Stimulated activated naive CD8-positive, alpha-beta T cell treated with anti-CD3 and anti-CD28 coated beads, Interleukin-15, Interleukin-2, amounts not matched to agents 100 U/mL and 50 U/mL, for 24 hours (primary cell): ENCODE measurements at places on chromosomes 7 and 10.

- DNase-seq: no peak
Measured at GRCh38 chr7:145692237-145692950, 424.2 kb upstream of the CNTNAP2 start.

DNA sequence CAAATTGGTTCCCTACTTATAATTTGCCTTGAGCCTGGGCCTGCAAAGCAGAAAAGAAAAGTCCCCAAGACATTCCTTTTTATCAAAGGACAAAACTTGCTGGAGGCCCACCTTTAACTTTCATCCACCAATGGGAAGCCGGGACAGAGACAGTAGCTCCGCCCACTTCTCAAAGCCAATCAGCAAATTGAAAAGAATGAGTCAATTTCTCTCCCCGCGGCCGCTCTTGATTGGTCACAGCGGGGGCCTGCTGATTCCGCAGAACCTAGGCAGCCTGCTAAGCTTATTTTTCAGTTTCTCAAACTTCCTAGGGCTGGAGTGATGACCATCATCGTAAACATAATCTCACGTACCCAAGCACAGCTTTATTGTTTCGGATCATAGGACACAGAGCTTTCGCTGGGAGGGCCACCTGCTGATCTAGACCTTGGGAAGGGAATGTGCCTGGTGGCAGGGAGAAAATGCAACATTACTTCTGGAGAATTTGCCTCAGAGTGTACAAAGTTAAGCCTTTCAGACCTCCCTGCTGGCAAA is at the start of gene SLC13A4:
Gene SLC13A4, minus strand, starts transcription at position 51 of the 534 bp plus-strand sequence. CDS start 690 bp downstream, outside the sequence.
- DNase-seq: no peak

- no peak for DNase-seq
Measured at GRCh38 chr7:92622030-92622429, 31.8 kb upstream of the FAM133B start.

DNA sequence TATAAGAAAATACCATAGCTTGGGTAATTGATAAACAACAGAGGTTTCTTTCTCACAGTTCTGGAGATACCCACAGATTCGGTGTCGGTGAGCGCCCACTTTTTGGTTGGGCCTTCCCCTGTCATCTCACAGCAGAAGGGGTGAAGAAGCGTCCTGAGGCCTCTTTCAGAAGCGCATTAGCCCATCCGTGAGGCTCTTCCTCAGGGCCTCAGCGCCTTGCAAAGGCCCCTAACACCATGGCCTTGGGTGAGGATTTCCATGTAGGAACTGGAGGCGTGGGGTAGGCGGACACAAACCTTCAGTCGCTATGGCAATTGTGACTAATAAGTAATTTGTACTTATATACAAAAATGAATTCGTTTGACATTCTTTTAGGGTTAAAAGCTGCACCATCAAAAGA is 316.0 kb downstream of the PTPRN2 start:
- no peak for DNase-seq

- DNase-seq: peak; percentile 16
Measured at GRCh38 chr7:50832744-50833143, 50.0 kb upstream of the GRB10 start.

GRCh38 chr7:116271963-116272886 is 61.9 kb downstream of the TES start:
- DNase-seq: no peak

DNA sequence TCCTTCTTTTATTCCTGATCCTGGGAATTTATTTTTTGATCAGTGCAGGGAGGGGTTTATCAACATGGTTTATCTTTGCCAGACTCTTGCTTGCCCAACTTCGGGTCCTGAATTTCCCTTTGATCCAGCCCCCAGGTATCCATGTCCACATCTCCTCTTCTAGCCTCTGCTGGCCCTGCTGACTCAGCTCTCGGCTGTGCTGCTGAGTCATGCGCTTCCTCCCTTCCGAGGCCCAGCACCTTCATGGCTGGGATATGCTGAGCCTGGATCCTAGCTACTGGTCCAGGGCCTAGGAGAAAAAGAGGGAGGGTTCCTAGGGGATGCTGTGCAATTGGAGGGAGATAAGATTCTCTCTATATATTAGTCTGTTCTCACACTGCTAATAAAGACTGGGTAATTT is 380.7 kb upstream of the SHH start:
- no peak for DNase-seq

DNA sequence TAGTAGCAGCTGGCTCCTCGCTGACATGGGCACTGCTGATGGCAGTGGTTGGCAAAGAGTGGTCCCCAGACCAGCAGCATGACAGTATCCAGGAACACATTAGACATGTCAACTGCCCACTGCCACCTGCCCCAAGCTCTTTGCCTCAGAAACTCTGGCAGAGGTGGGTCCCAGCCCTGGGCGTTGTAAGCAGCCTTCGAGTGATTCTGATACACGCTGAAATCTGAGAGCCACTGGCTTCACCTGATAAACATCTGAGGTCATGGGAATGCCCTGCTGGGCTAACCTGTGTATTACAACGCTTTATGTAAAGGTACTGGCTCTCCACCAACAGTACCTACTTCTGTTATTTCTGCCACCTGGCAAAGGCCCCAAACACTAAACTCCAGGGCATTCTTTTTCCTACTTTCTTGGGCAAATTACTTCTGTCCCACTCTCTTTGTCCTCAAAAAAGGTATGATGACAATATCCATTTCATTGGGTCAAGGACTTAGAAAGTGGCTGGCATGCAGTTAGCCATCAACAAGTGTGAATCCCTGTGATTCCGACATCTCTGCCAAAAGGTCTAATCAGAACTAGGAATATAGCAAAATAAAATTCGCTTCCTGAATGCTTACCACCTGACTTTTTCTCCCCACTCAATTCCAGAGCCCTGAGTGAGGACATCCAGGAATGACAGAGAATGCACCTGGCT is 9.2 kb downstream of the SGMS1 start:
- no peak for DNase-seq

DNA sequence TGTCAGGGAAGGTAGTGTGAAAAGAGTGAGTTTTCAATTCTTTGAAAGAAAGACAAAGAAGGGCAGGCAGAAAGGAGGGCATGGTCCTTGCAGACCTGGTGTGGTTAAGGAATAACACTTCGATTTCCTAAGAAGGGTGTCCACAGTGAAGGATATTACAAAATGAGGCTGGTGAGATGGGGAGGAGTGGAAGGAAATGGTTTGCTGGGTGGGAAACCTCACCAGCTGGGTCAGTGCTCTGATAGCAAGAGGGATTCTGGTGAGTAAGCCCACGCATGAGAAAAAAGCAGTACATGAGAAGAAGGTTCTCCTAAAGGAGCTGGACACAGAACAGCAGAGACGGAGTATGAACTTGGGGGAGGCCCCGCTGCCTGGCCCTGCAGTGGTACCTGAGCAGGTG is 230.6 kb upstream of the PLXNA4 start:
- DNase-seq: no peak

DNA sequence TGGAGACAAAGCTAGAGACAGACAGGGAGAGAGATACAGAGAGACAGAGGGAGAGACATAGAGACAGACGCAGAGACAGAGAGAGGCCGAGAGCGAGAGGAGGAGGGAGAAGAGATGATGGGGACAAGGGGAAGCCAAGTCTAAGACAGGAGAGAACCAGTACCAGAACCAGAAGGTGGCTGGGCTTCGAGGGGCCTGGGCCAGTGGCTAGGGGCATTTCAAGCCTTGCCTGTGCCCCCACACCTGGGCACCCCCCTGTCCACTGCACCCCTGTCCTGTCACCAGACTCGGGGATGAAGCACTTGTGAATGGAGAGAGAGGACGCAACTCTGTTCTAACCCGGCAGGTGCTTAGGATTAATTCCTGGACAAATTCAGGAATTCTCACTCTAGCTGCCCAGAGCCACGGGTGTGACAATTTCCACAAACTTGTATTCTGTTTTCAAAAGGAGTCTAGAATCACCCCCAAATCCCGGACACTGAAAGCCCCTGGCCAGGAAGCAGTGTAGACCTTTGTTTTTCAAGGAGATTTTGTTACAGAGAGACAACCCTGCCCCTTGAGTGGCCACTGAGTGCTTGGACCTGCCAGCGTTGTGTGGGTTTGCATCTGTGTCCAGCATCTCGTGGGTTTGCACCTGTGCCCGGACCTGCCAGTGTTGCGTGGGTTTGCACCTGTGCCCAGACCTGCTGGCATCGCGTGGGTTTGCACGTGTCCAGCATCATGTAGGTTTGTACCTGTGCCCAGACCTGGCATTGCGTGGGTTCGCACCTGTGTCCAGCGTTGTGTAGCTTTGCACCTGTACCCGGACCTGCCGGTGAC is 157.3 kb downstream of the WDR37 start:
- no peak for DNase-seq

DNA sequence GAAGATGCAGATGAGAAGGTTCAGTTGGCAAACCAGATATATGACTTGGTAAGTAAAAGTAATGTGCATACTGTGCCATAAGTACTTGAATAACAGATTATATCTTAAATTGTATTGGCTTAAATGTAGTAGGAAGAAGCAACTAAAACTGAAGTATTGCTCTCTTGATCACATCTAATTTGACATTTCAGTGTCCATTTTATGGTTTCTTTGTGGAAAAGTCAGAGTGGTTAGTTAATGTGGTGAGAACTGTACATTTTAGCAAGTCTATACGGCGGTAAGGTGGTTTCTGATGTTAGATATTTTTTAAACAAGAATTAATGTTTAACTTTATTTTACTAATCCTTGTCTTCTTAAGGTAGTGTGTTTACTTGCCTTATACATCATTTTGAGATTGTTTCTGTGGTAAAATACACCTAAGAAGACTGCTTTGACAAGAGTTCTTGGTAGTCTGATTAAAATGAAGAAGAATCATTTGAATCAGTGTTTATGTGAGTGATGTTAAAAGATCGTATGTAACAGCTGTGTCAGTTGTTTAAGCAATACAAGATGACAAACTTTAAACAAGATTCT is 5.1 kb downstream of the ING3 start:
- no peak for DNase-seq

DNA sequence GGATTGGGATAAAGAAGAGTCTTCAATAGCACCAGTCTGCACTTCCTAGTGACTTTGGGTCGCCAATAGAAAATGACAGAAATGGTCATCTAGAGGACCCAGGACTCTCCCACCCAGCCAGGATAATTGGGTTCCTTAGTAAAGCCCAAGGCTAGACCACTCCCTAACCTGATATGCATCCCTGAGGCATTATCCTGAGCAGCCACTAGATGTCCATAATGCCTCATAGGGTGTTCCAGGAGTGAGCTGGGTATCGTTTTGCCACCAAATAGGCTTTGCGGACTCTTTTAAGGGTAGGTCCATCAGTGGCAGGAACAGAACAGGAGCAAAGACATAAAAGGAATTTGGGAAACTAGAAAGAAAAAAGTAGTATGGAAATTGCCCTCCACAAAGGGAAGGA is 4.5 kb upstream of the LRRC4 start:
- no peak for DNase-seq

DNA sequence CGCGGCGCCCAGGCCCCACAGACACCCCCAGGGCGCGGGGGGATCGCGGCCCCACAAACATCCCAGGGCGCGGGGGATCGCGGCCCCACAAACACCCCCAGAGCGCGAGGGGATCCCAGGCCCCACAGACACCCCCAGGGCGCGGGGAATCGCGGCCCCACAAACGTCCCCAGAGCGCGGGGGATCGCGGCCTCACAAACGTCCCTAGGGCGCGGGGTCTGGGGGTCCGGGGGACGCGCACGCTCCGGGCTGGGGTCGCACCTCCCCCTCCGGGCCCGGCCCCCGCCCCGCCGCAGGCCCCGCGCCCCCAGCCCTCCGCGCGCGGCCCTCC is 382 bp downstream of the DIP2C start:
- DNase-seq: no peak

DNA sequence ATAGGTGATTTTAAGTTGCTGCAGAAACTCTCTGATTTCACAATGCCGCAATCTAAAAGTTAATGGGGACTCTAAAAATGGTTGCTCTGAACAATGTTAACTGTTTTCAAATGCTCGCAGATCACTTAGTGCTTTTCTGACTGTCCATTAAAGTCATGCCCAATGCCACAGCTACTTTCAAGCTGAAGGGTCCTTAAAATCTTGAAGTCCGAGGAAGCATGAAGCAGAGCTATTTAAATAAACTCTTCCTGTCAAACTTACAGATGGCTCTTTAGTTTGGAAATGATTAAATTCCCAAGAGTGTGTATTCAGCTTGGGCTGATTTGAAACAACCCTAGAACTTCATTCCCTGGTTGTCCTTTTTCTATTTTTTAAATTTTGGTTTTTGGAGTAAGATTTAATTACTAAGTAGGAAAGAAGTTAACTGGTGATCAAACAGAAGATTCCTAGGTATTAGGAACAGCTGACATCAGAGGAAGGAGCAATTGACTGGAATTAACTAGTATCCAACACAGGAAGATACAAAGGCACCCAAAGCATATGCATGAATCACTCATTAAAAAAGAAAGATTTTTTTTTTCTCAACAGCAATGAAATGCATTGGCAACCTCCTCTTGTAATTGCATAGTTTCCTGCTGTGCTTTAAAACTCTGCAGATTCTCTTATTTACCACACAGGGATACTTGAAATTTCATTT is 105.1 kb downstream of the NRP1 start:
- no peak for DNase-seq

- no peak for DNase-seq
Measured at GRCh38 chr7:76047305-76047810, 442 bp downstream of the STYXL1 start.

- no peak for DNase-seq
Measured at GRCh38 chr10:57993302-57993701, 274.4 kb downstream of the IPMK start.

- no peak for DNase-seq
Measured at GRCh38 chr7:44639671-44640321, 33.4 kb downstream of the OGDH start.

- DNase-seq: no peak
Measured at GRCh38 chr10:34864149-34865067, 49.3 kb upstream of the PARD3 start.

DNA sequence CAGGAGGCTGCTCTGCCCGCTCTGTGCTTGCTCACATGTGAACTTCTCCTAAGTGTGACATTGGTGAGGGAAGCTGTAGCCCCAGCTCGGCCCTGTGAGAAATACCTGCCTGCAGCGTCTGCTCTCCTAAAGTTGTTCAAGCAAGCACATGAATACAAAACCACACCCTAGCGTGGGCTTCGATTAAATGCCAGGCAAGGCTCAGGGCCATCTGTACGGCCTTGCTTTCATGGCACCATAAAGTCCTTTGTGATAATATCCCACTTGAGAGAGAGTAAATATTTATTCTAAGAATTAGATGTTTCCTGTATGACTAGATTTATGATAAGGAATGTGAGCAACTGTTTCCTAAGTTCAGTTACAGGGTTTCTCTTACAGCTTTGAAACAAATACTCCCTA is 262.8 kb upstream of the KLF14 start:
- DNase-seq: peak; percentile 51

DNA sequence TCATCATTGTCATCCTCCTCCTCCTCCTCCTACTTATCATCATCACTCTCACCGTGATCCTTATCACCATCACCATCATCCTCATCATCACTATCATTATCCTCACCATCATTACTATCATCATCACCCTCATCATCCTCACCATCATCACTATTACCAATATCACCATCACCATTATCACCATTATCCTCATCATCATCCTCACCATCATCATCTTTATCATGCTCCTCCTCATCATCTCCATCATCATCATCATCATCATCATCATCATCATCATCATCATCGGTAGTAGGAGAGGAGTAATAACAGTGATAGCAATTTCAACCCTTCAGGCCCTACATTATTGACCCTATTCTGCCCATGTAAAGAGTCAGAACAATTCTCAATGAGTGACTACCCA is 345.9 kb upstream of the ZNF32 start:
- DNase-seq: no peak
